ENCODE measurements at places on chromosomes 7 and 10.
A peak's percentile ranks its signal among the peaks of the same experiment; 100 is the strongest.

- DNase-seq, result no peak
Measured at GRCh38 chr7:30722187-30722586, 29.7 kb upstream of the INMT start.

DNA sequence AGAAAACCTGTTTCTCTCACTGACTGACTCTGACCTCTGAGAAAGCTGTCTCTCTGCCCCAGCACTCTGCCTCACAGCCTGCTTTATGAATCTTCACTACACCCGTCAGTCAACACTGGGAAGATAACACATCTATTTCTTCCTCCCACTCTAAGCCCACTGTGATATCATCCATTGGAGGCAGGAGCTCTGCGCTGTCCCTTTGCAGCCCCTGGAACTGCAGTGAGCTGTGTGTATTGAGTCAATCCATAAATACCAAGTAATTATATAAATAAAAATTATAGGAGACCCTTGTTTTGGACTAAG lies 17.2 kb upstream of the FXYD4 start:
- DNase-seq, result no peak

GRCh38 chr10:19788075-19788686 lies 28.1 kb upstream of the PLXDC2 start:
- DNase-seq, result peak; percentile 34

- DNase-seq, result no peak
Measured at GRCh38 chr10:67662415-67662814, 33.6 kb downstream of the CTNNA3 start.

- no peak for DNase-seq
Measured at GRCh38 chr7:143846692-143847091, 55.3 kb downstream of the TCAF1 start.

DNA sequence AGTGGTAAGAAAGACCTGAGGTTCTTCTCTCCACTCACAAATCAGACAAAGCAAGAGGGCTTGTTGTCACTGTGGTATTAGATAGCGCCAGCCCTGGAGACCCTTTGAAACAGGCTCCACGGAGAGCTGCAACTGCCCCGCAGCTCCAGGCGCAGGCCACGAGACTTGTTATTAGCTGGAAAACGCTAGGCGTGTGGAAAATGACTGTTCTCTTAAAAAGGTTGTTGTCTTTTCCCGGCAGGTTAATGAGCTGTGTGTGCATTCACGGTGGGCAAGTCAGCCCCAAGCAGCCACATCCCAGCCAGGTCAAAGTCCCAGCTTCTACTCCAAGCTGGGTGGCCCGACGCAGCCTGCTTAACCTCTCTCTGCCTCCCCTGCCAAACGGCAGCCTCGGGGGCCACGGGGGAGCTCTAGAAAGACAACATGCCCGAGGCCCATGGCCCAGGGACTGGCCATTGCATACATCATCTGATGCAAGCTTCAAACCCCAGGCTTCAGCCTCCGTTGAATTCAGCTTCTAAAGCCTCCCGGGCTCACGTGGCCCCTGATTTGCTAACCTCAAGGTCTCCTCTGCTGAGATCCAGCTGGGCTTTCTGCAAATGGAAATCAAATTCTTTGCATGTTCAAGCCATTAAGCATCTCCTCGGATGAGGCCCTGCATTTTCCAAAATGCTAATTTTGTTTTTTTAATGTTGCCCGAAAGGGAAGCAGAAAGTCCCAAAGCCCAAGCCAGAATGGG lies 61.3 kb upstream of the DNAAF5 start:
- no peak for DNase-seq

DNA sequence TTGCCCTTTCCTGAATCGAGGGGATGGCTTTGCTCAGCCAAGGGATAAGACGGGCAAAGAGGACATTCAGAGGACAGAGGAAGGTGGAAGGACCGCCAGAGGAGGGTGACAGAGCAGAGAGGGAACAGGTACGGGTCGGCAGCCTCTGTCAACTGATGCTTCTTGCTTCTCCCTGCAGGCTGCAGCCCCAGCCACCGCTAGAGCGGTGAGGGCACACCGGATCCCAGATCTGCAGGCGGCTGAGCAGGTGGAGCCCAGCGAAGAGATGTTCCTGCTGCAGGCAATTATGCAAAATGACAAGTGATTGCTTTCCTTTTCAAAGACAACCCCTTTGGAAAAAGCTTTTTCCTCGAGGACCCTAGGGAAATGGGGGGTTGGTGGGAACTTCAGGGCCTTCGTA lies 181.9 kb upstream of the ANKRD30A start:
- DNase-seq, result no peak
